ENCODE measurements at places on chromosomes 2 and 18.

DNA sequence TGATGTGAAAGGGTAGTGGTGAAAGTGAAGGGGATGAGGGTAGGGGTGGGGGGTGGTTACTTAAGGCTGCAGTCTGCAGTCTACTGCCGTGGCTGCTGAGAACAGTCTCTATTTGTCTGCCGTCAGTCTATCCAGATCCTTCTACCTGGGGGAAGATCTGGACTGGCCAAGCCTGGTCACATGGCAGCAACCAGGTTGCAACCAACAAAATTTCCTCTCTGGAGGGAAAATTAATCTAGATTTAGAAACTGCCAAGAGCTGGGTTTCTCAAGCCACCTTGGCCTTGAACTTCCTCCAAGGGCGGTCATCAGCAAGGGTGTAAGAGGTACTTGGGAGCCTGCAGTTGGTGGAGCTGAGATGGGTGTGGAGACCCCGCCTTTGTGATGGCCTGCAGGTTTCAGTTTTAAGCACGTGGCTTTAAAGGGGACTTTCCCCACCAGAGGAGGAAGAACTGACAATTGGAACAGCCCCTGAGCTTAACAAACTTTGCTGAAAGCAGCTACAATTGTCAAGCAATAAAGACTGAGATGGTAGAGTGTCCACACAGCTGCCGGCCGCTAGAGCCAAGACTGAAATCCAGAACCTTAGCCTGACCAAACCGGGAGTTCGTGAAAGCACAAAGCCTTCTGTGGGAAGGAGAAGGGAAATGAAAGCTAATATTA lies 31.4 kb upstream of the KCMF1 start:
- no peak for DNase-seq

DNA sequence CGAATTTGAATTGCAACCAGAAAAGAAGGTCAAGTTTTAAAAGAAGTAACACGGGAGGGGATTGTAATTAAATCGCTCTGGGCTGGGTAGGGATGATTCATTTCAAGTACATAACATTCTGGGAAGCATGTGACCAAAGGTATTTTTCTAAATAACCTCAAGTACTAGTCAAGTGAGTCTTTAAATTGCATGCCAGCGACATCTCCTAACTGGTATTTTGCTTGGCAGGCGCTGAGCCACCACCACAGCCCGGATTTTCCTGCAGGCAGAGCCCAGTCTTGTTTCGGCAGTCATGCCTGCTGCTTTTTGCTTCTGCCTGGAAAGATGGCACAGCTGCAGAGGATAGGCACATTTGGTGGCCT lies 33.7 kb upstream of the NPAS2 start:
- DNase-seq = no peak

DNA sequence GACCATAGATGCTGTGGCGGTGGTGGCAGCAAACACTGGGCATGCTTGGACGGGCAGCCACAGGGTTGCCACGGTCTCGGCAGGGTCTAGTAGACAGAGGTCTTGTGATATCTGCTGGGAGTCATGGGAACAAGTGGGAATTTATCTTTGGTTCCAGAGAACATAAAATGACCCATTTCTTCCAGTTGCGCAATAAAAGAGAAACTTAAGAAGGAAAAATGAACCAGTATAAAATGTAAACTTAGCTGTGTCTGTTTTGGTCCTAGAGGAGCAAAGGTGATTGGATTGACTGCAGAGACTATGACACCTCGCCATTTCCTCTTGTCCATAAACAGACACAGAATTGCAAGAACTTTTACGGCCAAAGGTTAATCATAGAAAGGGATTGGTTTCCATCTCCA lies 132.6 kb upstream of the RBBP8 start:
- DNase-seq = no peak

- no peak for DNase-seq
These were observed 98.7 kb upstream of the MGAT5 start for GRCh38 chr2:134155134-134155533.

DNA sequence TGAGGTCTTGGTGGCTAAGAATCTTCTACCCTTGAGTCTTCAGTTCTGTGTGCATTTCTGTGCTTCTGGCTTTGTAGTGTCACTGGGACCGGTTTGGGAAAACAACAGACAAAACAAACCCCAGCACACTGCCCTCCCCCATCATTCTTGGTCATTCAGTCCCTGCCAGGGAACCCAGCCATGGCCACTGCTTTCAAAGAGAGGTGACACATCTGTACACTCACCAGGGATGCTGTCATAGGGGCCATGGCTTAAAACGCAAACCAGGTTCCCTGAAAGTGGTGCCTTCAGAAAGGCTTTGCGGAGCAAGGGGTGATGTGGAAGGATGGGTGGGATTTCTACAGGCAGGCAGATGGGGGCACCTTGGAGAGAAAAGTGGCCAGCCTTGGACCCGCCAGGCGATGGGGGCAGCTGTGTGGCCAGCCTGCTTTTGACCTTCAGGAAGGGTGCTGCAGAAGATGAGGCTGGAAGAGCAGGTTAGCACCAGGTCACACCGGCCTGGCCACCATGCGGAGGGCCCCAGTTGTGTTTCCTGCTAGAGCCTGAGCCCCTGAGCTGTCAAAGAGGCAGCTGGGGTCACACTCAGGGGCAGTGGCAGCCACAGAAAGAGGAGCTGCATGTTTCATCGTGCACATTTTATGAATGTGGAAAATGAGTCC lies 101.3 kb downstream of the INHBB start:
- no peak for DNase-seq
